ENCODE measurements at places on chromosomes 7 and 10. TPM values are rescaled to one million over a fixed set of nuclear protein-coding genes. Genes with fewer than 3 reads are reported as not detected.
A peak's percentile ranks its signal among the peaks of the same experiment; 100 is the strongest.

GRCh38 chr7:39565538-39565937 is 666 bp upstream of the YAE1 start:
- H3K4me3 ChIP-seq = peak overlapping the region; percentile 66
- H3K36me3 ChIP-seq = peaks cover 8% of the 10 kb centered on the region
- H3K27ac ChIP-seq = no peak overlapping the region

DNA sequence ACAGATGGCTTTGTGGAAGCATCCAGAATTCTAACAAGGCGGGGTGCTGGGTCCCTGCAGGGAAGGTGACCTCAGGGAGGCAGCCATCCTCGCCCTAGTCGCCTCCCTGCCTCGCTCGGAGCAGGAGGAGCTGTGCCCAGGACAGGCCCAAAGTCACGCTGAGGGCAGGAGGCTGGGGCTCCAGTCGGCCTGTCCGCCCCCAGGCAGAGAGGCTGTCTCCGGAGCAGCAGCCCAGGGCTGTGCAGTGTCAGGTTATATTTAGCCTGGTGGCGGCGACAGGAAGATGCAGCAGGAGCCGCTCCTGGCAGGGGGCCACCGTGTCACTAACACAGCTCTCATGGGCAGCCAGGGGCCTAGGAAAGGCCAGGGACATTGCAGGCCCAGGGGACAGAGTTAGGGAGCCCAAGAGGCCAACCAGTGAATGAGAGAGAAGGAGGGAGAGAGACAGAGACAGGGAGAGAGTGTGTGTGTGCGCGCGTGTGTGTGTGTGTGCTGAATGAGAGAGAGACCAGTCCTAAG is 13.5 kb downstream of the KCNH2 start:
- no peaks in the 10 kb centered on the region for H3K36me3 ChIP-seq
- peak overlapping the region; percentile 72 for H3K27ac ChIP-seq
- no peak overlapping the region for H3K4me3 ChIP-seq
- DNase-seq = peak; percentile 74
- H3K27me3 ChIP-seq = peaks cover 43% of the 10 kb centered on the region

- H3K4me3 ChIP-seq = no peak overlapping the region
- no peaks in the 10 kb centered on the region for H3K4me1 ChIP-seq
- no peaks in the 10 kb centered on the region for H3K36me3 ChIP-seq
Observed at GRCh38 chr10:117743509-117743908, 201.0 kb downstream of the EMX2 start.

GRCh38 chr7:131636092-131636491 is 79.7 kb upstream of the PODXL start:
- H3K27me3 ChIP-seq = peaks cover 2% of the 10 kb centered on the region
- H3K4me1 ChIP-seq = no peaks in the 10 kb centered on the region
- H3K4me3 ChIP-seq = no peak overlapping the region
- H3K27ac ChIP-seq = no peak overlapping the region

DNA sequence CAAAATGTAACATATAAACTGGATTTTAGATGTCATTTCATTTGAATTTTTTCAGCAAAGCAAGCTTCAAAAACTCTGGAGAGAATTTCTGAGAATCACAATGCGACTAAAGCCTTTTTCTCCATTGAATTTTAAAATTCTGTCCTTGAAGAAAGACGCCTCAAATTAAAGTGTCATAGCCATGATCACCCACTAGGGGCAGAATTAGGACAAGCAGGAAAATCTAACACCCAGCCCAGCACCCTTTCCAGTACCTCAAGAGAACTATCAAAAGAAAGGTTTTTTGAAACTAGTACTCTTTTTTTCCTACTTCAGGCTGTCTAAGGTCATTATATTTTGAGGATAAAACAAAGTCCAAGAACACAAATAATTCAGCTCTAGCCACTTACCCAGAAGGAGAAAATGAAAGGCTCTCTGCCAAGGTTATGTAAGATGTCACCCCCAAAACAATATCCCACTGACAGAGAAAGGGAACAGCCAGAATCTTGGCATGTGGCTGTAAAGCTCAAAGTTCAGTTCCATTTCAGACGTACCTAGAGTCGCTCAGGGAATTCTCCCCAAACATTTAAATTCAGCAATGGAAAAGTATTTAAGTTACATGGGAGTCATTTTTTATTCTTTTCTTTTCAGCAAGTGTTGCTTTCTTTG is 299.4 kb downstream of the SNX13 start:
- H3K27me3 ChIP-seq = no peaks in the 10 kb centered on the region
- no peak overlapping the region for H3K27ac ChIP-seq
- DNase-seq = no peak
- no peaks in the 10 kb centered on the region for H3K4me1 ChIP-seq
- H3K36me3 ChIP-seq = no peaks in the 10 kb centered on the region

DNA sequence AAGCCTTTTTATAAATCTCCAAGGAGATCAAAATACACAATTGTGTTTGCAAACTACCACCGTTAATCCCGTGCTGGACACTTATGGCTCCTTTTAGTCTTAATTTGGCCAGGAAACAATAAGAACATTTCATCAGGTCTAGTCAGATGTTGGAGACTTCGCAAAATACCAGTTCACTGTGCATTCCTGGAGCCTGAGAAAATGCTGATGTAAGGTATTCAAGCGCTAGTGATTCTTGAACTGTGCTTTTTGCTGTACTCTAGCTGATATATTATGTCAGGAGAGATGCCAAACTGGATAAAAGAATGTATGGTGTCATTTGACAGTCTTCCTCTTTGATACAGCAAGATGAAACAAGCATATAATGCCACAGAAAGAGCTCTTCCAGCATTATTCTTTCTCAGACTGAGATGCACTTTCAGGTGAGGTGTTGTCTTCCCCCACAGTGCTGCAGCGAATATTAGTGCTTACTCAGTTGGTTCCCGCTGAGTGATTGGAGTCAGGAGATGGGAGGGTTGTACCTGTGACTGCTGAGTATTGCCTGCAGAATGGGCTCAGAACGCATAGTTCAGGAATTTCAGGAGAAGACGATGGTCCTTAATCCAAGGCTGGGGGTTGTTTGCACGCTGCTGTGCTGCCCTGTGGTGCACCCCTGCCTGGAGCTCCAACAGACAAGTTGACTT is 59.2 kb downstream of the OGDH start:
- no peak for DNase-seq
- peaks cover 68% of the 10 kb centered on the region for H3K36me3 ChIP-seq
- H3K27ac ChIP-seq = no peak overlapping the region
- peaks cover 8% of the 10 kb centered on the region for H3K4me1 ChIP-seq
- no peak overlapping the region for H3K4me3 ChIP-seq
- no peaks in the 10 kb centered on the region for H3K27me3 ChIP-seq

DNA sequence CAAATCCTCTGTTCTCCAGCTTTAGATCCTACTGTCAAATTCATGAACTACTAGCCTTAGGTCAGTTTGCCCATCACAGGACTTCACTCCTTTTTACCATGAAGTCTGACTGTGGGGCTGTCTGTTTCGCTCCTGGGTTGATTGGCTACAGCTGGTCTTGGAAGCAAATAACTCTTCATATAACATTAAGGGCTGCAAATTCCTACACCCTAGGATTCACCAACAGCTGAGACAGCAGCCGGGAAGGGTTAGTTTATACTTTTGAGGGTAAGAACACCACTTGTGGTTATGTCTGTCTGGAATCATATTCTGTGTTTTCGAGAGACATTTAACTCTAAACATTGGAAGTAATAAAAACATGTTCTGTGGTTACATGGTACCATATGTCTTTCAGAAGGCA is 55.9 kb upstream of the KIAA1217 start:
- no peak overlapping the region for H3K4me3 ChIP-seq
- H3K36me3 ChIP-seq = no peaks in the 10 kb centered on the region
- H3K27me3 ChIP-seq = no peaks in the 10 kb centered on the region
- no peaks in the 10 kb centered on the region for H3K4me1 ChIP-seq
- H3K27ac ChIP-seq = no peak overlapping the region

DNA sequence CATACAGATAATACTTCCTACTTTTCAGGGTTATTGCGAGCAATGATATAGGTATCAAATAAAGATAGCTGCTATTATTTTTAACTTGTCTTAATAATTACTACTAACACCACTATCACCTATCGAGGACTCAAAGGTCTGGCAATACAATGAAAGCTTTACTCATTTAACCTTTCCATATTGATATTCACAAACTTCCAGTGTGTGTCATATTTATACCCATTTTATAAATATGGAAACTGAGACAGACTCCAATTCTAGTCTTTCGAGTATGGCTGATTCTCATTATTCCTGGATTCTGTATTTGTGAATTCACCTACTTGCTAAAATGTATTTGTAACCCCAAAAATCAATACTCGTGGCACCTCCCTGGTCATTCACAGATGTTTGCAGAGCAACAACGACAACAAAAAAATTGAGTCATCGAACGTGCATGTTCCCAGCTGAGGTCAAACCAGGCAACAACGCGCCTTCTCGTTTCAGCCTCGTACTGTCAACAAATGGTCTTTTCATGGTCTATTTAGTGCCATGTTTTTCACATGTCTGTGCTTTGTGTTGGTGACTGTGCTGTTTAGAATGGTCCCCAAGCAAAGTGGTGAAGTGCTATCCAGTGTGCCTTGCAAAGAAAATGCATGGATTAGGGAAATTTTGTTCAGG is 51.7 kb downstream of the SMURF1 start:
- DNase-seq = peak; percentile 57
- no peaks in the 10 kb centered on the region for H3K27me3 ChIP-seq
- peaks cover 66% of the 10 kb centered on the region for H3K4me1 ChIP-seq
- H3K36me3 ChIP-seq = no peaks in the 10 kb centered on the region

DNA sequence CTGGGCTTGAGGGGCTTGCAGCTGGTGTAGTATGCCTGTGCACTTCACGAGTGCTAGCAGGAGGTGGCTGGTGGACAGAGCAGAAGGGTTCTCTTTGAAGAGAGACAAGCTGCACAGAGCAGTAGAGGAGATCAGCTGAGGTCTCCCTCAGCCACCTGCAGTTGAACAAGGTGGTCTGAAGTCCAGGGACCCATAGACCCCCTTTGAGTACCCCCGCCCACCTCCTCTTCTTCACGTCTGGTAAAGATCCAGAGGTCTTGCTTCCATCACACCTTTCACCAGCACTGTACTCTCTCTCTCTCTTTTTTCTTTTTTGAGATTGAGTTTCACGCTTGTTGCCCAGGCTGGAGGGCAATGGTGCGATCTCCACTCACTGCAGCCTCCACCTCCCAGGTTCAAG is 157.2 kb downstream of the GFRA1 start:
- H3K27me3 ChIP-seq = no peaks in the 10 kb centered on the region
- H3K4me3 ChIP-seq = no peak overlapping the region
- DNase-seq = no peak
- no peaks in the 10 kb centered on the region for H3K36me3 ChIP-seq

GRCh38 chr10:35347899-35348608 is 11.7 kb downstream of the CCNY start:
- H3K4me3 ChIP-seq = no peak overlapping the region
- peaks cover 50% of the 10 kb centered on the region for H3K4me1 ChIP-seq
- DNase-seq = no peak
- H3K27ac ChIP-seq = no peak overlapping the region
- no peaks in the 10 kb centered on the region for H3K27me3 ChIP-seq
- no peaks in the 10 kb centered on the region for H3K36me3 ChIP-seq

DNA sequence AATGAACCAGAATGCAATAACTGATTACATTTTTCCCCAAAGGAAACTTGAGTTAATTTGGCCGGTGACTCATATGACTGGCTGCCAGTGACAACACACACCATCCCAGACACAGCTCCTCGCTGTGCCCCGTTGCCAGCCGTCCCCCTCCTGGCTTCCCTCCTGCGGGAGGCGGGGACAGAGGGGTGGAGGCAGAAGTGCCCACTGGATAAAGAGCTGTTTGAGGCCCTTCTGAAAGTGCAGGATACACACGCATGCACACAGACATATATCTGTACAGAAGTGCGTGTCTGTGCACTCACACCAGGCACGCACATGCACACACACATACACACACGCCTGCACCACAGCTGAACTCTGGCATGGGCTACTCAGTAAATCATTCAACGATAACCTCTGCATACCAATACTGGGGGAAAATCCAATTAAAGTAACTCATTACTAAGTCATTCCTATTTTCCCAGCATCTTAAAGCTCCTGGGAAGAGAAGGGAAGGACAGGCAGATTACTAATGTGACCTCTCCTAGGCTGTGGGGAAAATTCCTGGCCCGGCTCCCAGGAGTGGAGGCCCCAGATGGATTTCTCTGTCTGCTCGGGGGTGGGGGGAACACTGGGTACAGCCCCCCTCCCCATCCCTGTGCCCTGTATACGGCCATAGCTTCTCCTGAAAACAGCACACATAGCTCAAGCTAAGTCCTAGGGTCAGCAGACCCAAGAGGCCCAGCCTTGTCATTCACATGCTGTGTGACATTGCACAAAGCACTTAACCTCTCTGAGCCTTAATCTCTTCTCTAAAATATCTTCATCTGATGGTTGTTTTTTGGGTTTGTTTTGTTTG is 52.3 kb upstream of the MYL10 start:
- peak; percentile 33 for DNase-seq
- H3K4me1 ChIP-seq = no peaks in the 10 kb centered on the region
- H3K27me3 ChIP-seq = no peaks in the 10 kb centered on the region
- no peak overlapping the region for H3K4me3 ChIP-seq
- no peaks in the 10 kb centered on the region for H3K36me3 ChIP-seq

- H3K27ac ChIP-seq = no peak overlapping the region
- no peaks in the 10 kb centered on the region for H3K27me3 ChIP-seq
- no peak for DNase-seq
- H3K4me3 ChIP-seq = no peak overlapping the region
Observed at GRCh38 chr10:76453997-76454396, 1022.6 kb downstream of the LRMDA start.

GRCh38 chr10:103967448-103968071 is 620 bp downstream of the SLK start:
- H3K27ac ChIP-seq = peak overlapping the region; percentile 94
- peaks cover 12% of the 10 kb centered on the region for H3K4me1 ChIP-seq
- peak overlapping the region; percentile 83 for H3K4me3 ChIP-seq
- H3K27me3 ChIP-seq = no peaks in the 10 kb centered on the region
- peak; percentile 80 for DNase-seq
- no peaks in the 10 kb centered on the region for H3K36me3 ChIP-seq

DNA sequence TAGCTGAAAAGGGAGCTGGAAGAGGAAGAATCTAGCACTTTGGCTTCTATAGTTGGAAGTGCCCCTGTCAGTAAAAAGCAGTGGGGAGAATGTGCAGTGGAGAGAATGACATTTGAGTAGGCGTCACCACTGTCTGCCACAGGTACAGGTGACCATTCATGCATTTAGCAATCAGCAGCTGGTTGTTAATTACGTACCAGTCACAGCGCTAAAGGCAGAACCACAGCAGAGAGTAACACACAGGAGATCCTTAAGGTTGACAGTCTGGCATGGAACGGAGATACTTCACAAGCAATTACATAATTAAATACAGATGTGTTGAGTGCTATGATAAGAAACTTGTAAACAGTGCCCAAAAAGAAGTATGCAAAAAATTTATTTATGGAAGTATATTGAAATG is 24.8 kb downstream of the C10orf67 start:
- no peaks in the 10 kb centered on the region for H3K36me3 ChIP-seq
- no peaks in the 10 kb centered on the region for H3K27me3 ChIP-seq
- no peak overlapping the region for H3K4me3 ChIP-seq
- H3K4me1 ChIP-seq = no peaks in the 10 kb centered on the region
- no peak overlapping the region for H3K27ac ChIP-seq

Gene NRBF2
- 23.1 TPM for total RNA-seq

Gene INHBA
- total RNA-seq = 3.5 TPM

Gene MRPS17
- total RNA-seq = 2.3 TPM

Gene POMZP3
- total RNA-seq = 18.1 TPM

Gene ARMC3
- total RNA-seq = not detected

Gene OR2A12
- not detected for total RNA-seq

Gene GJD4
- not detected for total RNA-seq

Gene NEURL1
- total RNA-seq = 0.89 TPM

Gene TRIM8
- 253 TPM for total RNA-seq

Measured in stomach (tissue), 19 donors.